Fibroblast of skin of left biceps (primary cell): ENCODE measurements at places on chromosomes 3 and 15.

DNA sequence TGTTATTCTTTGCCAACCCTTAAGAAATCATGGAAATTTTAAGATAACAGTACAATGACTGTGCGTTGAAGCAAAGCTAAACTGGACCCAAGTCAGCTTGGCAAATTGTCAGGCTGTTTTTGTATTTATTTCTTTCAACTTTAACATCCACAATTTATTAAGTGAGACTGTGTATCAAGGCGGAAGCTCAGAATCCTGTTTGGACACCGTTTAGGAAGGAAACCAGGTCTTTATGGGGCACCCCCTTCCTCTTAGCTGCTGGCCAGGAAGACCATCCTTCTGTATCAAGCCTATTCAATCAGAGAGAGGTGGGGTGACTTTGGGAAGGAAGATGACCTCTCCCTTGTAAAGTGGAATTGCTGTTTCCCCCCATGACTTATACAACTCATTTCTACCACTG is 166.0 kb downstream of the MCTP2 start:
- no peak for DNase-seq

DNA sequence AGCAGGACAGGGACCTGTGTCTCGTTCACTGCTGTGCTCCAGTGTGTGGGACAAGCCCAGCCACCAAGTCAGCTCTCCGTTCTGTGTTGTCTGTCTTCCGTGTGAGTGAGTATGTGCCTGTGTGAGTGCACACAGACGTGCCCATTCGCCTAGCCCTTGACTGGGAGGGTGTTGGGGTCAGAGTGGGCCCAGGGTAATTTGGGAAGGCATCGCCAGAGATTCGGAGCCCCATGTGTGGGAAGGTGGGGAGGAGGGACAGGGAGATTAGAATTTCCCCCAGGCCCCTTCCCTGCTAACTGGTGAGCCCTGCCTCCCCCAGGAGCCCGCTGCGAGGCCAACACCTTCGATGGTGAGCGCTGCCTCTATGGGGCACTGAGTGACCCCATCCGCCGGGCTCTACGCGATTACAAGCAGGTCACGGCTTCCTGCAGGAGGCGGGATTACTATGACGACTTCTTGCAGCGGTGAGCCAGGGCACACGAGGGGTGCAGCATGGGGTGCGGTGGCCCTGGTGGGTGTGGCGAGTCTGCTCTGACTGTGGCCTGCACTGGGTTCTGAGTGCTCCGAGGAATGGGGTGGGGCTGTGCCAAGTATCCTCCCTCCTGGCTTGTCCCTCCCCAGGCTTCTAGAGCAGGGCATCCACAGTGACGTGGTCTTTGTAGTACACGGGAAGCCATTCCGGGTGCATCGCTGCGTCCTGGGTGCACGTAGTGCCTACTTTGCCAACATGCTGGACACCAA is 3.1 kb downstream of the ABTB1 start:
- no peak for DNase-seq

- no peak for DNase-seq
Measured at GRCh38 chr15:57797568-57798267, 91.2 kb downstream of the POLR2M start.

DNA sequence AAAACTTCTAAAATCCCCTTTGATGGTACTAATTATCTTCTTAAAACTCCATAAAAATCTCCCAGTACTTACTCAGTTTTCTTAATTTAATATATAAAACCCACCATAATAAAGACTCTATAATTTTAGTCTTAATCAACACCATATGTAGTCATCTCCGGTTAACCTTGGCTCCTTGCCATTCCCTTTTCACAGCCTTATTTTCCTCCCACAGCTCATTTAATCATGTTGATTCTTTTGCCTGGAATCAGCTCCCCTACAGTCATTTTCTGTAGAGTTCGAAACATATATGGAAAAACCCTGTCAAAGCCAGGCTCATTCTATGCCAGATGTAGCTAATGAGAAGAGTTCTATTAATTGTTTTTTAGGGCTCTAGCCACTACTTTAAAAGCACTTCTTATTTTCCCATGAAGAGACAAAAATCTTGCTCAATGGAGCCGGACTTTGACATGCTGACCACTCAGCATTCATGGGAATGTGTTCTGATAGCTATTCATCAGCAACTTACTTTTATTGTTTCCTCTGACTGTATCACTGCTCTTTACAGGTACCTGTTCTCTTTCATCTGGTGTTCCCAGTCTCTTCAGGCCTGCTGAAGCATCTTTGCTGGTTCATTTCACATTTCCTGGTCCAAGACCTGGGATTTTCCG is 573.4 kb downstream of the NAALADL2 start:
- DNase-seq, result peak; percentile 84

GRCh38 chr15:25789211-25789610 is 73.9 kb downstream of the ATP10A start:
- peak; percentile 55 for DNase-seq

DNA sequence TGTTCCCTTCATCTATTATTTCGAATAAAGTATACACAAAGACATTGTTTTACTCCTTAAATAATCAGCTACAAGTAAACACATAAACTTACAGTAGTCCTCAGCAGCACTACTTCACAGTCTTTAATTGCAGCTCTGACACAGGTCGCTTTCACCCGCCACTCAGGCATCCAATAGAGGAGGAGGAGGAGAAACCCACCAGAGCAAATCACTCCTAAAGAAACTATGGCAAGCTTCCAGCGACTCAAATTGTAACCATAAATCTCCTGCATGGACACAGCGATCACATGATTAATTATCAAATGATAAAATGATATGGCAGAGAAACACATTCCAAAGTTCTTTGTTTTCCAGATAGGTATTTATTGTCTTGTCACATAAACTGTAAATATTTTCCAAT is 26.2 kb downstream of the ATP13A3 start:
- no peak for DNase-seq

DNA sequence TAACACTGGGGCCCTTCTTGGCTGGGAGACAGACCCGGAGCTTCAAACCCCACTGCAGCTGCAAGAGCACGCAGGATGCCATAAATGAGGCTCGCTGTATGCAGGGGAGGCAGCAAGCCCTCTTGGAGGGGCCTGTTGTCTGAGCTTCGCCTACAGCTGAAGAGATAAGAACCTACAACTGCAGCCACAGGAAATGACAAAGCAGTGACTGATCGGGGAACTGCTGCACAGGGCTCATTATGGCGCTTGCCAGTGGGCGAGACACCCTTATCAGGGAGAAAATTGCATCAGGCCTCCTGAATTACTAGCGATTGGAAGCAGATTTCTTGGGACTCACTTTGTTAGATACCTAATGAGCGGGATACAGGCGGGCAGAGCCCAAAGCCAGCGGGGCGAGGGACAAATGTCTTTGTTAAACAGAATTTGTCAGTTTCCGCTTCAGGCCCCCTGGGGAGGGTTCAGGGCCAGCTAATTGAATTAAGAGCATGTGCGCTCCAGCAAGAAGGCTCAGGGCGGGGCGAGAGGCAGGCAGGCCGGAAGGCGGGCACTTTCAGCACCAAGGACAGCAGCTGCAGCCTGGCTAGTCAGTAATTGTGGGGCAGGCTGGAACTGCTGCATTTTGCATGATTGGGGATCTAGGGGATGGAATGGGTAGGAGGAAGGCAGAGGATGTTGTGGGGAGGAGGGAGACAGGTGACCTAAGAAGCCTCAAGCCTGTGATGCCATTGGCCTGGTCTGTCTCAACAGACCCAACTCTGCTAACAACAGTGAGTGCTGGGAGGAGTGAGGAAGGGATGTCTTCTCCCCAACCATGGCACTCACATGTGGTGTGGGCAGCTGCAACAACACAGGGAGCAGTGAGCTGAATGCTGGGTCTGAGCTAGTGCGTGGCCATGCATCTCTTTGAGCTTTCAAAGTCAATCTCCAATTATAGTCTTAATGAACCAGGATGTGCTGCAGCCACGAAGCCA is 55.3 kb downstream of the CCDC33 start:
- DNase-seq, result peak; percentile 36

DNA sequence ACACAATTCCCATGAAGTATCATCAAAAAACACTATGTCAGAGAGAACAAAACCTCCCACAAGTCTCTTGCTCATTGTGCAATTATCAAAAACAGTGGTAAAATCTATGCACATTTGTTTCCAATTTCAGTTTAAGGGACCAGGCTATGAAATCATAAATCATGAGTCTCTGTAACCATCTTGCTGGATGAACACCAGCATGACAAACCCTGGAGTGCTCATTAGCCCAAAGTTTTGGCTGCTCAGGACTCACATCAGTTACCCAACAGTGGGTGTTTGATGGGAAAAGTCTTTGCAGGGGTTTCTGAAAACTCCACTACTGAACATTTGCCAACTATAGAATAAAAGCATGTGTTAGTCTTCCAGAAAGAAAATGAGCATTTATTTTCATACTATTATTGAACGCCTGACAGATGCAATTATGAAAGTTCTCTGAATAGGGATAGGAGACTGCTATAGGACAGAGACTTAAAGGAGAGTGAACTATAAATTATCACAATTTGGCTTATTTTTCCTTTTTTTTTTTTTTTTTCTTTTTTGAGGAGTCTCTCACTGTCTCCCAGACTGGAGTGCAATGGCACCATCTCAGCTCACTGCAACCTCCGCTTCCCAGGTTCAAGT is 240.8 kb upstream of the KCNMB2 start:
- peak; percentile 100 for DNase-seq

DNA sequence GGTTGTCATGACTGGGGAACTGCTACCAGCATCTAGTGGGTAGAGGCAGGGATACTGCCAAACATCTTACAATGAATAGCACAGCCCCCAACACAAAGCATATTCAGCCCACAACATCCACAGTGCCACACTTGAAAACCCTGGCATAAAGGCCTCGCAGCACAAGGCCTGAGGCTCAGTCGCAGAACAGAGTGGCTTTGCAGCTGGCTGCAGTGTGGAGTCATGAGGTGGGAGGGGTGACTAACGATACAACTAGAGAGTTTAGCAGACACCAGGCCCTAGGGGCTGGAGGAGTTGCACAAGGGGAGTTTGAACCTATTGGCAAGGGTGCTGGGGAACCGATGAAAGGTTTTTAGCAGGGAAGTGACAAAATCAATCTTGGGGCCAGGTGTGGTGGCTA is 32.1 kb downstream of the GRK7 start:
- DNase-seq, result no peak

- DNase-seq, result peak; percentile 32
Measured at GRCh38 chr15:98123834-98124233, 163.3 kb downstream of the ARRDC4 start.

- no peak for DNase-seq
Measured at GRCh38 chr15:63044077-63044644, 1.6 kb downstream of the TPM1 start.

- DNase-seq, result no peak
Measured at GRCh38 chr3:35498506-35499210, 140.7 kb upstream of the ARPP21 start.

DNA sequence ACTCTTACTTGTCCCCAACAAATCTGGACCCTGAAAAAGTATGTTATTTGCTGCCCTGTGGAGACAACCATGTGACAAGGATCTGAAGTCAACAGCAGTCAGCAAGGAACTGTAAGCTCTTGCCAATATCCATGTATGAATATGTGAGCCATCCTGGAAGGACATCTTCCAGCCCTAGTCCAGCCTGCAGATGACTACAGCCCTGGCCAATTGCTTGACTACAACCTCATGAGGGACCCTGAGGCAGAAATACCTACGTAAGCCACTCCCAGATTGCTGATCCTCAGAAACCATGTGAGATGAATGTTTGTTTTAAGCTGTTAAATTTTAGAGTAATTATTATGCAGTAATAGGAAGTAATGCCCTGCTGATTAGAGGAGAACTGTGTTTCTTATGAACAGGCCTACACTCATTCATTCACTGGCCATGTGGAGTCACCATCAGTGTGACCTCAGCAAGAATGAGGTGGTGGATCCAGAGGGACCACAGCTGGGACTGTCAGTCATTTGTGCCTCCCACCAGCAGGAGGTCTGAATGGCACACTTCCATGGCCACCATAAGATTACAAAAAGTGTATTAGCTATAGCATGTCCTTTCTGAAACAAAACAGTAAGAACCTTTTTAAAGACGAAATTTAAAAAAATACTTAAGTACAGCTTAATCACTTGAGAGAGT is 92.6 kb downstream of the TFDP2 start:
- no peak for DNase-seq

- no peak for DNase-seq
Measured at GRCh38 chr3:175518459-175518858, 659.3 kb downstream of the NAALADL2 start.

DNA sequence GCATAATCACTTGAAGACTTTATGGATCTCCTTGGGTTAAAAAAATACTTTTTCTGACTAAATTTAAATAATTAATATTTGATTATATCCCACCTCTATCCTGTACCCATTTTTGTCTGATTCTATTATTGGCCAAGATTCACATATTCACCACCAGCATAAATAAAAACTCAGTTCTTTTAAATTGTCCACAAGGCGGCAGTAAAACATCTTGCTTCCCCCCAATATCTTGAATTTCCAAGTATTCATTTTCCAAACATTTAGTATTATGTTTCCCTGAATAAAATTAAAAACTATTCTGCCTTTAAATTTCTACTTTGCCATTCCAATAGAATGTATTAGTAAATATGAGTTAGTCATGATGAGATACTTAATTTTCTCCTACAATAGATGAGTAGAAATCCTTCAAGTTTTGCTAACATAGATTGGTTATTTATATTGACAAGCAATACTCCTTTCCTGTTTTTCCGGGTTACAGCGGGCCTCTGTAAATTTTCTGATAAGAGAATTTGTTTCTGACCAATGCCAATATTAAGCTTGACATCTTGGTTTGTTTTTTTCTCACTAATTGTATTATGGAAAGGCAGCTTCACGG is 218.7 kb upstream of the MDFIC2 start:
- DNase-seq, result no peak

- no peak for DNase-seq
Measured at GRCh38 chr15:73028031-73028430, 24.2 kb upstream of the NEO1 start.

- DNase-seq, result no peak
Measured at GRCh38 chr3:45078910-45079522, 52.9 kb downstream of the CLEC3B start.

GRCh38 chr15:29871401-29871800 is 49.1 kb upstream of the TJP1 start:
- DNase-seq, result no peak

- no peak for DNase-seq
Measured at GRCh38 chr15:68428431-68428940, 3.5 kb downstream of the ITGA11 start.

DNA sequence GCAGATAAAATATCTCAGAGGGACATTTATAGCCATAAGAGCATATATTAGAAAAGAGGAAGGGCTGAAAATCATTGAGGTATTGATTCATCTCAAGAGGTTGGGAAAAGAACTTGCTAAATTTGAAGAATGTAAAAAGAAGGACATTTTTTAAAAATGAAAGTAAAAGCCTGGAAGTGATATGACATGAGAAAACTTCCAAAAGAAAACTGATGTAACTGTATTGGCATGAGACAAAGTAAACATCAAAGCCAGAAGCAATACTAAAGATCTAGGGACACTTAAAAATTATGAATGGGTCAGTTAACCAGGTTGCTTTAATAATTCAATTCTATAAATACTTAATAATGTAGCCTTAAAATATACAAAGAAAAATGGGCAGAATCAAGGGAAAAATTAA is 31.9 kb downstream of the CEP63 start:
- DNase-seq, result no peak

- DNase-seq, result no peak
Measured at GRCh38 chr3:102810937-102811336, 376.1 kb downstream of the ZPLD1 start.
